NCI-H2029 treated with DMSO at 0.1 percent for 48 hours (cell line): ENCODE measurements at places on chromosomes 12 and 14.

DNA sequence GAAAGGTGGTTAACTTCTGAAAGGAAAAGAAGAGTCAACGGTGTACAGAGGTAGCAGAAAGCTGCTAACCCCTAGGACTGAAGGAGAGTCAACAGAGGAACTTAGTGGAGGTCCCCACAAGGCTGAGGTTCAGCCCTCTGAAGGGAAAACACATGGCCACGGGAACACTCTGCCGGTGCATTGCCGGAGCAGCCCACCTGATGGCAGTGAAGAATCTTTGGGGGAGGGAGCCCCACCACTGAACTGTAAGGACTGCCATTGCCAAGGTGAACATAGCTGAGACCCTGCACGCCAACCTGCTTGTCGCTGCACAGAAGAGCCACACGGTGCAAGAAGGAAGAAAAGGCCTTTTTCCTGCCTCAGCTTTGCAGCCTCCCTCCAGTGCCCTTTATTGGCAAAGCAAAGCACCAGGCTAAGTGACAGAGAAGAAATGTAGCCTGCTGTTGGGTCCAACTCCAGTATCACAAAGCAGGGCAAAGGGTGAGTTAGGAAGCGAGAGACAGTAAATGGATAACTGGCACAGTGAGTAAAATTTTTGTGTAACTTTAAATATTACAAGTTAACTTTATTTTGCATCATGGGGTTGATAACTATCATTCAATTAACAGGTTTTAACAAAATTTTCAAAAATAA lies 76.9 kb downstream of the LIN52 start:
- no peak for DNase-seq

- no peak for DNase-seq
Observed at GRCh38 chr14:101496776-101497683, 64.3 kb upstream of the DIO3 start.

DNA sequence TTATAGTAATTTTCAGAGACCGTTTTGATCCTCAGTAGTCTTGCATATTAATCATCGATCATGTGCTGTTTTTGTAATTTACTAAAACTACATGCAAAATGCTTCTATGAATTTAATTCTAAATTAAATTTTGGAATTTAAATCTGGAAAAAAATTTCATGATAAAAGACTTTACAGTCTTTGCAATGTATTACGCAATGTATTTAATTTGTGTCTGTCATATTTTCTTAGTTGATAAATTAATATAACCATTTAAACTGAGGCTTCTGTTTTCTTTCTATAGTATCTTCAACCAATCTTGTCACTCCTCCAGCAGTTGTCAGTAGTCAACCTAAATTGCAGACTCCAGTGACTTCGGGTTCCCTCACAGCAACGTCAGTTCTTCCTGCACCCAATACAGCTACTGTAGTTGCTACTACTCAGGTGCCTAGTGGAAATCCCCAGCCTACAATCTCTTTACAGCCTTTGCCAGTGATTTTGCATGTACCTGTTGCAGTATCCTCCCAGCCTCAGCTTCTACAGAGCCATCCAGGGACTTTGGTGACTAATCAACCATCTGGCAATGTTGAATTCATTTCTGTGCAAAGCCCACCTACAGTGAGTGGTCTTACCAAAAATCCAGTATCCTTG lies 94.8 kb downstream of the ATF7IP start:
- DNase-seq = no peak

DNA sequence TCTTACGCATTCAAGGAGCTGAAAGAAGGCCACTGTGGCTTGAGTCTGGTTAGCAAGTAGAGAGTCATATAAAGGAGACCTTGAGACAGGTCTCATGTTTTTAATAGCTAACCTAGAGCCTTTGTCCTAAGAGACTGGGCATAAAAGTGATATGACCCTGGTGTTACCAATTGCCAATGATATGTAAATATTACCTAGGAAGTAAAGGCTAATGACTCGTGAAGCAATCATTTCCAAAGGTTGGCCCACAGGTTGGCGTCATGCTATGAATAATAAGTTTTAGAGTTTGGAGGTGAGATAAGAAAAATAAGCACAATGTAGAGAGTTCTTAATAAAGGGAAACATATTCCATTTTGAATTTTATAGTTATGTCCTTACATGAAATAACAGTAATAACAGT lies 116.6 kb upstream of the PLEKHA5 start:
- no peak for DNase-seq

- DNase-seq = no peak
Observed at GRCh38 chr12:127077262-127078045, 1189.5 kb upstream of the TMEM132C start.

- DNase-seq = no peak
Observed at GRCh38 chr12:108804271-108804953, 53.0 kb downstream of the SSH1 start.

DNA sequence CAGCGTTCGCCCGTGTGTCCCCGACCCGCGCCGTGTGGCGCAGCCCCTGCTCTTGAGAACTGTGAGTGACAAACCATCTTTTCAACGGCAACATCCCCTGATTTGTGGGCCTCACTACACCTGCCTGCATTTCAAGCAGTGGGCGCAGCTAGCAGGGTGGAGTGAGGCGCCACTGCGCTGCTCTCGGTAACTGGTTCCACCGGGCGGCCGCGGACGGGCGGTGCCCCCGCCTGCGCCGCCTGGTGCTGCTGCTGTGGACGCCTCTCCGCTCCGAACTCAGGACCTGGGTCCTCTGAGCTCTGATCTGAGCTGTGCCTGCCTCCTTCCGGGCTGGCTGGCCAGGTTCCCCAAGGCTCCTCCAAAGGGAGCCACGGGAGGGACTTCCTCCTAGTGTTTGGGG lies 5.9 kb upstream of the DEGS2 start:
- DNase-seq = no peak

DNA sequence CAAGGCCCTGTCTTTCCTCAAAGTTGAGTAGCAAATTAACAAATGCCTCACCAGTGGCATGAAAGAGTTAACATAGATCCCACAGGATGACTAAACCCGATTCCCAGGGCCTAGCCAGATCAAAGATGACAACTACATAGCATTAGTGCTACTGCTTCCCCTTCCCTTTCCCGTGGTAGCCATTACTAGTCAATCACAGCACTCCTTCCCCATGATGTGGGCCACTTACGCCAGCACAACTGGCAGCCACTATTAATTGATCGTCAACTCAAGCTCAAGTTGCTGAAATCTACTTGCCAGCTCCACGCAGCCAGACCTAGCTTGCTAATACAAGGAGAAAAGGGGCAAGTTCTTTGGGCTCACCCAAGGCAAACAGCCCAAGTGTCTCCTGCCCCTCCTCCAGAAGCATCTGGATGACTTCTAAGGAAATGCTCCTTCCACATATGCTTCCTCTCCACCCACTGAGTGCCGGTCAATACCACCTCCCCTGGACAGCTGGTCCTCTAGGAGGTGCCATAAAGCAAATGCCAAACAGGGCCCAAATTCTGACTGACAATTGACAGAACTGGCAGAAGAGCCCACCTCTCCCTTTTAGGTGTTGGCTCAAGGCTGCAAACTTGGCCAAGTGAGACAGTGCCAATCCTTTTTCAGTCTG lies 72.6 kb downstream of the NUAK1 start:
- no peak for DNase-seq

DNA sequence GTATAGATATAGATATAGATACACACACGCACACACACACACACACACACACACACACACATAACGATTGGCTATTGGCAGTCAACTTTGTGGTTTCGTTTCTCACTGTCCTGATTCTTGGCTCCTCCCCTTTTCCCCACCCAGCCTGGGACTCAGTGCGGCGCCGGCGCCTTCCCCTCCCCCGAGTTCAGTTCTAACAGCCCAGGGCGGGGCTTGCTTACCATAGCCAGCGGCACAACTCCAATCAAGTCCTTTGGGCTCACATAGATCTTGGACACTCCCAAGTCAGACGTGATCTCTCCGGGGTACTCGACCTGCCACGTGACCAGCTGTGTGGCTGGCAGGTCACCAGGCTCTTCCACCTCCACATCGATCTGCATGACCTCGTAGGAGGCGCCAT lies 484.1 kb downstream of the GLT1D1 start:
- DNase-seq = peak; percentile 71

DNA sequence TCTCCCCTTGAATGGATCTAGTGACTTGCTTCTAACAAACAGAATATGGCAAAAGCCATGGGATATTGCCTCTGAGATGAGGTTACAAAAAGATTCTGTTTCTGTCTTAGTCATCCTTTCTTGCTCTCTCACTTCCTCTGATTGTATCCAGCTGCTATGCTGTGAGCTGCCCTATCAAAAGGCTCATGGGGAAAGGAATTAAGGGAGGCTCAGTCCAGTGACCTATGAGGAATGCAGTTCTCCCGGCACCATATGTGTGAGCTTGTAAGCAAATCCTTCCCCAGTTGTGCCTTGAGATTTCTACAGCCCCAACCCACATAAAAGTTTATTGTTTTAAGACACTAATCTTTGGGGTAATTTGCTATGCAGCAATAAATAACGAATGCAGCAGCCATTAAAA lies 183.1 kb downstream of the KLHL28 start:
- DNase-seq = no peak

DNA sequence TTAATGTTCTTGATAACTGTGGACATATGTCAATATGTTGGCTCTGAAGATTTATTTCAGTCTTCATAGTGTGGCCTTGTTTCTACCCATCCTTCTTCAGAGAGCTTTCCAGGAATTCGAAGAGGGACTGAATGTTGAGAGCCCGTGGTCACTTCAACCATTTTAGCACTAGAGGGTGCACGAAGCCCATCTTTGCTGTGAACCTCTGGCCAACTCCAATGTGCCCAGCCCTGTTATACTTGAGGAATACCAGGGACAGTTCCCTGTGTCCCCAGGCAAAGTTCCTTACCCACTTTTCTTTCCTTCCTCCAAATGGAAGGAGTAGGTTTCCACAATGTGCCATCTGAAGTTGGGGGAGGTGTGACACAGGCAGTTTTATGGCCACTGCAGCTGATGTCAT lies 603.5 kb downstream of the RPL10L start:
- DNase-seq = no peak

DNA sequence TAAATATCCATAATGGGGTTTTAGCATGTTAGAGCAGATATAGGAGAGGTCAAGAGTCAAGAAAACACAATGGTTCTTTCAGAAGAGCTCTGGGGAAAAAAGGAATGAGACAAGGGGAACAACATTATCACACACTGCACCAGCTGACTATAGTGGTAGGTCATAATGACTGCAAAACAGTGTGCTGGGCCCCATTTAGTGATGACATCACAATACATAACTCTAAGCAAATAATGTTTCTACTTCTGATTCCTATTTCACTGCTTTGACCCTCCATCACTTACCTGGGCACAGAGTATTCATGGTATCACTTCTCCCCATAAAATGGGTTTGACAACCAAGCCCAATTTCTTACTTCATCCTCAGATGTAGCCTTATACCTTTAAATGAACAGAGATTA lies 62.1 kb downstream of the GARIN6 start:
- no peak for DNase-seq

DNA sequence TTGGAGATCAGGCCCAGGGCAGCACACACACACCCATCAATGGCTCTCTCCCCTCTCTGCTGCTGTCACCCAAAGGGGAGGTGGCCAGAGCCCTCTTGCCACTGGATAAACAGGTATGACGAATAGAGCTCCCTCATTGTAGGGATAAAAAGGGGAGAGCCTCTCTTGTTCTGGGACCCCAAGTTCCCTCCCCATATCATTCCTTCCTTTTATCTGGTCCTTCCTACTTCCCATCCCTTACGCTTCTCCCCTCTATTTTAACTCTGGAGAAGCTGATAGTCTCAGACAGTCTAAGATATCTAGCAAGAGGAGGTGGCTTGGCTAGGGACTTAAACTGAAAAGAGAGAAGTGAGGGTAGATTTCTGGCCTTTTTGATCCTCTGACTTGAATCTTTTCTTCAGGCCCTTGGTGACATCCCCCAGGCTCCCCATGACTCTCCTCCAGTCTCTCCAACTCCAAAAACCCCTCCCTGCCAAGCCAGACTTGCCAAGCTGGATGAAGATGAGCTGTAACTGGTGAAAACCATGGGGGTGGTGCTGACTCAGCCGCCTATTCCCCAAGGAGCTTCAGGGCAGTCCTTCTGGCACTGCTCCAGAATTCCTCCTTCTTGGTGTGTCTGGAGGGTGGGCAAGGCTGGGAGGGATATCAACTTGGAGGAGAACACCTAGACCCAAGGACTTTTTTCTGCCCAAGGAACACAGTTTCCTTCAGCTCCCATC lies 5.3 kb downstream of the ARHGEF25 start:
- no peak for DNase-seq

GRCh38 chr12:106195621-106196027 lies 52.2 kb downstream of the CKAP4 start:
- no peak for DNase-seq

GRCh38 chr12:54371328-54372112 lies 7.2 kb upstream of the GPR84 start:
- peak; percentile 85 for DNase-seq

DNA sequence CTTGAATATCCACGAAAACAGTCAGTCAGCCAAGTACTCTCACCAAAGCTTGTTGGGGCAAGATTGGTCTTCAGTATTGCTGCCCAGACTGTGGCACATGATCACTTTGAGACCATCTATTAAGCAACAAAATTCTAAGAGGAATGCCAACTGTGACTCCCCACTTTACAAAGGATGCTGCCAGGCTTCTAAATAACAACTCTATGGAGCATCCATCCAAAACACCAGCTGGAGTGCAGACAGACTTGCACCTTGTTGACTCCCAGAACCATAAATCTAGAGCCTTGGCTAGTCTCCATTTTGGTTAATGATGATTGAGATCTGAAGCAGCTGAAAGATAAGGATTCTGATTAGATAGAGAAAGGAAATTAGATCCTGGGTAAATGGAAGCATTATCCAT lies 132.8 kb downstream of the DIO2 start:
- DNase-seq = no peak

DNA sequence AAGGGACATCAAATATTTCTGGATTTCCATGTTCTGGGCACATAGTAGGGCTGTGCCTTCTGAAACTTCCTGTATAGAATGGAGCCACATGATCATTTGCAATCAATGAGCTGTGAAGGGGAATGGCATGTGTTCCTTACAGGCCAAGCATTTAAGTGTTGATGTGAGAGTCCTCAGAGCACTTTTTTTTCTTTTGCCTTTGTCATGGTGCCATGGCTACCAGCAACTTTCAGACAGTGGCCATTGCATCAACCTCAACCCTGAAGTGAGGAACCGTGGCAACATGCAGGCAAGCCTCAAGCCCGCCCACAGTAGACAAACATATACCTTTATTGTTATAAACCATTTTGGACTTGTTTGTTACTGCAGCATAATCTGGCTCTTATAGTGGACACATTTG lies 948.1 kb downstream of the NRXN3 start:
- DNase-seq = no peak

DNA sequence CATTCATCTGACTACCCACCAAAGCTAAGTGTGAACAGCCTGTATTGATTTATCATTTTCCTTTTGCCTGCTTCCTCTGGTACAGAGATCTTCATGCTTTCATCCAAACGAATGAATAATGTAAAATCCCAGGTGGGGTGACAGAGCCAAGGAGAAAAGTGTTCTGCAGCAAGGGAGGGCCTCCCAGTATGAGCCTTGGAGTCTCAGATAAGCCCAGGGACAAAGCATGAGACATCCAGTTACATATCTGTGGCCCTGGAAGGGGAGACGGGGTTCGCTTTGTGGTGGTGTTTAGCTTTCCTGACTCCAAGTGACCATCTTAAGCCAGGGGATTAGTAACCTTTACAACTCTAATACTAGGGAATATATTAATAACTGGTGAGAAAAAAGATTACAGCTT lies 177.1 kb downstream of the ETV6 start:
- no peak for DNase-seq

GRCh38 chr12:76643438-76643837 lies 83.9 kb upstream of the OSBPL8 start:
- no peak for DNase-seq

- DNase-seq = no peak
Observed at GRCh38 chr14:73227812-73228781, 9.2 kb upstream of the PAPLN start.

GRCh38 chr12:109739747-109740693 lies 26.4 kb downstream of the FAM222A start:
- no peak for DNase-seq
